Fibroblast of the aortic adventitia (primary cell): ENCODE measurements at places on chromosomes 1 and 21.

- no peak for DNase-seq
These were observed 109.4 kb downstream of the KIF26B start for GRCh38 chr1:245264226-245264625.

DNA sequence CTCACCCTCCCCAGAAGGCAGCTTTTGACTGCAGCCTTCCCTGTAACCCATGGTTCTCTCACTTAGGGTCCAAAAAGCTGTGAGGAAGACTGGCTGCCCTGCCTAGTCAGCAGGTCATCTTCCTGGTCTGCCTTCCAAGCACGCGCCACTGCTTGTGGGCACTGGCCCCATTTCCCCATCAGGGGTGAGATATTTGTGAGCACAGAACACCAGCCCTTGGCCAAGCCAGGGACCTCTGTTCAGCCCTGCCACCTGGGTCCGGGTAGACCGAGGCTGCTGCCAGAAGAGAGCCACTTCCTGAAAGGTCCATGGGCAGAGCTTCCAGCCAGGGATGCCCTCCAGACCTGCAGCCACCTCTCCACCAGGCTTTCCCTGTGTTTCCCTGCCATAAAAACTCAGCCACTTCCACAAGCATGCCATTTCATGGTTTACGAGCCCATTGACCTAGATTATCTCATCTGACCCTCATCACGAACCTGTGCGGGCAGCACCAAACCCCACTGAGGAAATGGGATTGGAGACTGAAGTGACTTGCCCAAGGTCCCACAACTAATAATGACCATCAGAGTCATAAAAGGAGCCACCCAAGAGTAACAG is 40.5 kb downstream of the GLIS1 start:
- no peak for DNase-seq

DNA sequence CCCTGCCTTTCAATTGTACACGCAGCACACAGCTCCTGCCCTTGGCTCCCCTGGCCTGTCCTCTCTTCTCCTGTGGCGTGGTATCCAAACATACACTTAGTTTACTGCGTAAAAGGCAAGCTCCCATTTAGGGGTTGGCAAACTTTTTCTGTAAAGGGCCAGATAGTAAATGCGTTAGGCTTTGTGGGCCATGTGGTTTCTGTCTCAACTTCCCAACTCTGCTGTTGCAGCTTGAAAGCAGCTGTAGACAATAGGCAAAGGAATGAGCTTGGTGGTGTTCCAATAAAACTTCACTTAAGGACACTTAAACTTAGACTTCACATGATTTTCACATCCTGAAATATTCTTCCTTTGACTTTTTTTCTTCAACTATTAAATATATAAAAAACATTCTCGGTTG is 63.3 kb downstream of the RHOU start:
- peak; percentile 89 for DNase-seq

GRCh38 chr1:21754583-21754982 is 28.4 kb downstream of the USP48 start:
- no peak for DNase-seq

- no peak for DNase-seq
These were observed 4.9 kb downstream of the C1orf198 start for GRCh38 chr1:230863449-230863848.

GRCh38 chr1:30731109-30731805 is 7.9 kb upstream of the MATN1 start:
- no peak for DNase-seq

- DNase-seq, result no peak
These were observed 1.4 kb downstream of the LDLRAP1 start for GRCh38 chr1:25544819-25545218.

- no peak for DNase-seq
These were observed 615 bp upstream of the MRPS15 start for GRCh38 chr1:36464605-36465393.

- no peak for DNase-seq
These were observed 7.2 kb downstream of the AMPD2 start for GRCh38 chr1:109626682-109627408.

GRCh38 chr1:24957016-24957807 is 27.1 kb upstream of the RUNX3 start:
- no peak for DNase-seq

- no peak for DNase-seq
These were observed 206.3 kb downstream of the HS2ST1 start for GRCh38 chr1:87120779-87121178.

- DNase-seq, result no peak
These were observed 43.1 kb downstream of the PCNX2 start for GRCh38 chr1:233252441-233252840.

DNA sequence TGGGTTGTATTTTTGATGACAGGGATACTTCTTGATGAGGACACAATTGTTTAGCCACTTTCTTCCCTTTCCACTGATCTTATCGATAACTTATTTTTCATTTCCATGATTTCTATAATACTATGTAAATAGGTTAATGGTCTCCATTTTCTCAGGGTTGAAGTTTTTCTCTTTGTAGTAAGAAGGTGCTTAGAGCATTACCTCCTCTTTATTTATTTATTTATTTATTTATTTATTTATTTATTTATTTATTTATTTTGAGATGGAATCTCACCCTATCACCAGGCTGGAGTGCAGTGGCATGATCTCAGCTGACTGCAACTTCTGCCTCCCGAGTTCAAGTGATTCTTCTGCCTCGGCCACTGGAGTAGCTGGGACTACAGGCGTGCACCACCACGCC is 70.4 kb downstream of the UBE4B start:
- DNase-seq, result no peak

GRCh38 chr1:26853156-26853555 is 9.8 kb upstream of the SFN start:
- peak; percentile 81 for DNase-seq

DNA sequence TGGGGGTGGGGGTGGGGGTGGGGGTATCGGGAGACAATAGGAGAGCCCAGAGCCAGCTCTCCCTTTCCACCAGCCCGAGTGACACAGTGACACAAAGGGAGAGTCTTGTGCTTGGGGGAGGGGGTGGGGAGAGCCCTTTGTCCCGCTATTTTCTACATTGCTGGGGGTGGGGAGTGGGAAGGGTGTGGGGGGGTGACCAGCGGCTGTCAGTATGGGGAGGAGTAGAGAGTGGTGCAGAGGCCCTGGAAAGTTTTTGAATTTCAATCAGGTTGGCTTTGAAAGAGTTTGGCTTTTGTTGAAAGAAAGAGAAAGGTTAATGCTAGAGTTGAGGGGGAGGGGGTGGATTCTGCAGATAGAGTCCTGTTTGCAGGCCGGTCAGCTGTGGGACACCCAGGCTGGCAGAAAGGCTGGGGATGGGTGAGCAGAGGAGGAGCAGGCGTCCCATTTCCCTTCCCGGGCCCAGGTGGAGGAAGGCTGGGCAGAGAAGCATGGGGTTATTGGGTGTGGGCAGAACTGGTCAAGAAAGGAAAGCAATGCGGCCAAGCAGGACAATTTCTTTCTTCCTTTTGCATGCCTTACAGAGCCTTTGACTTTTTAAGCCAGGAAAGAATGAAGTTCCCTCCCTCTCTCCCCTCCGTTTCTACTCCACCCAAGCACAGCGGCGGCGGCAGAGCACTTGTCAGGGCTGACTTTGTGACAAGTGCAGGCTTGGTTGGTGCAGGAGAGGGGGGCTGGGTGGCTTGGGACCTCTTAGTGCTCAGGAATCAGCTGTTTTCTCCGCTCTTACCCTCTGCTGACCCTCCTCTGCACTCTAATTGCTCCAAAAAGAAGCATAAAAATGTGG is 96.2 kb downstream of the RNF220 start:
- DNase-seq, result peak; percentile 11

DNA sequence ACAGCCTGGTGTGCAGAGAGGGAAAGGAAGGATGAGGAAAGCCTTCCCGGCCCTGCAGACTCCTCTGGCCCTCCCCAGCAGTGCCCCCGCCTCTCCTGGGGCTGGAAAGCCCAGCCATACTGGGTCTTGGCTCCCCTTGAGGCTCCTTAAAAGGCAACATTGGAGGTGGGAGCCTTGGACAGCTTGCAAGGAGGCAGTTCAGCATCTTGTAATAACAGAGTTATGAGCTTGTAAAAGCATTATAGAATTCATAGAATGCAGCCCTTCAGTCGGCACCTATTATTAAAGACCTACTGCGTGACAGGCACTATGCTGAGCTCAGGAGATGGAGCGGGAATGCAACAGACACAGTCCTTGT is 4.2 kb downstream of the TINAGL1 start:
- DNase-seq, result no peak

- no peak for DNase-seq
These were observed 4.4 kb downstream of the NADK start for GRCh38 chr1:1773874-1774273.

- DNase-seq, result no peak
These were observed 54.5 kb downstream of the COL6A1 start for GRCh38 chr21:46035809-46036695.

GRCh38 chr1:235859789-235860188 is 6.9 kb downstream of the LYST start:
- no peak for DNase-seq

DNA sequence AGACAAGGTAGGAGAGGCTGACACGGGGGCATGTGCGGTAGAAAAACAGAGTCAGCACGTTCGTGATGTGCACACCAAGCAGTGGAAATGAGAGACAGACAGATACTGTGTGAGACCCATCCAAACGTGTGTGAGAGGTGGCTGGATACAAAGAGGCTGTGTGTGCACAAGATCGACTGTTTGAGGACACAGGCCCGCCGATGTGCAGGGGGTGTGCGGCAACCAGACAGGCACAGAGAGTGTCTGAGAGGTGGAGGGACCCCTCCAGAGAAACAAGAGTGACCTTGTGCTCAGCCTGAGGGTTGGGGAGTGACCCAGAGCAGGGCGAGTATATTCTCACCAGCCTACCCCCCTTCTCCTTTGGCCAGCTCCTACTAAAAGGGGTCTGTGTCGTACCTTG is 97.8 kb upstream of the IPO9 start:
- DNase-seq, result no peak

DNA sequence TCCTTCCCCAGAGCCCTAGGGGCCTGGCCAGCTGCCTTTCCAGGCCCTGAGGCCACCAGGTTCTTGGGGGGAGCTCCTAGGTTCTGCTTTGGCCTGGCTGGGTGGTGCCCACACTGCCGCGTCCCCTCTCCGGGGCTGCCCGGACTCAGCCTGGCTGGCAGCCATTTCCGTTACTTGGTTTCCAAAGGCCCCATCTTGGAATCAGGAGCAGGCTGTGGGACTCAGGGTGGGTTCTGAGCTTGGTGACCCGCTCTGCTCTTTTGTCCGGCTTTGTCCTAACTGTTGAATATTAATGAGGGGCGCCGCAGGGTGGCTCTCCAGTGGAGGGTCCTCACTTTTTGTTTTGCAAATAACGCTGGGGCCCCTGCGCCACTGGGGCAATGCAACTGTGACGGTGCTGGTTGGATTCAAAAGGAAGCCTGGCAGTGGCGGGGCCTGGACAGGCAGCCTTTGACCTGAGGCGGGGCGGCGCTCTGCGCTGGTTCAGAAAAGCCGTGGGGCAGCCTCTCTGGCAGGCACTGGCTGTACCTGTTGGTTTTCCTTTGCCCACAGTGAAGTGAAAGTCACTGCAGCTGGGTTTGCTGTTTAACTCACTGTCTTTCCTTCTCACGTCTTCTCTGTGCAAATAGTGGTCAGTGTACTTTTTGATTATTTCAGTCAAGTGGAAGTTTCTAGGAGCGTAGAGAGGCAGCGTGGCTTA is 20.2 kb downstream of the SKI start:
- DNase-seq, result no peak

DNA sequence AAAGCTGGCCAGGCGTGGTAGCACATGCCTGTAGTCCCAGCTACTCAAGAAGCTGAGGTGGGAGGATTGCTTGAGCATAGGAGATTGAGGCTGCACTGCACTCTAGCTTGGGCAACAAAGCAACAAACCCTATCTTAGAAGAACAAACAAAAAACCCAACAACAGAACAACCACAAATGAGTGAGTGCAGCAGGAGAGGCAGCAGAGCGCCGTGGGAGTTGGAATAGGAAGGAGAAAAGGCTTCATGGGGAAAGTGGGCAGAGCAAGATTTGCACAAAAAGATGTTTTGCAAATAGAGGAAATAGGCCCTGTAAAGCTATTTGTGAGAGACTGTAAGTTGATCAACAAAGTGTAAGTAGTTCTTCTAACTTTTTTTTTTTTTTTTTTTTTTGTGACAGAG is 19.6 kb downstream of the SMAP2 start:
- DNase-seq, result no peak

GRCh38 chr21:34305605-34306604 is 57.9 kb upstream of the KCNE2 start:
- no peak for DNase-seq

- DNase-seq, result peak; percentile 95
These were observed 520.5 kb downstream of the SMYD3 start for GRCh38 chr1:245986404-245987218.

GRCh38 chr1:55144886-55145285 is 70.3 kb downstream of the USP24 start:
- no peak for DNase-seq

GRCh38 chr1:65179148-65179547 is 31.1 kb downstream of the AK4 start:
- no peak for DNase-seq

GRCh38 chr1:2300851-2301606 is 72.9 kb downstream of the SKI start:
- peak; percentile 57 for DNase-seq
